ENCODE measurements at places on chromosomes 6 and 20. TPM values are rescaled to one million over a fixed set of nuclear protein-coding genes. Genes with fewer than 3 reads are reported as not detected.

- DNase-seq: no peak
These were observed 7.5 kb downstream of the ESF1 start for GRCh38 chr20:13777171-13777601.

GRCh38 chr6:56540232-56541029, 102.3 kb downstream of the DST start:
- no peak for DNase-seq

The ARMC12 gene
- 0.82 TPM for total RNA-seq

GRCh38 chr20:45173522-45173921, 1.2 kb upstream of the PI3 start:
- no peak for DNase-seq

DNA sequence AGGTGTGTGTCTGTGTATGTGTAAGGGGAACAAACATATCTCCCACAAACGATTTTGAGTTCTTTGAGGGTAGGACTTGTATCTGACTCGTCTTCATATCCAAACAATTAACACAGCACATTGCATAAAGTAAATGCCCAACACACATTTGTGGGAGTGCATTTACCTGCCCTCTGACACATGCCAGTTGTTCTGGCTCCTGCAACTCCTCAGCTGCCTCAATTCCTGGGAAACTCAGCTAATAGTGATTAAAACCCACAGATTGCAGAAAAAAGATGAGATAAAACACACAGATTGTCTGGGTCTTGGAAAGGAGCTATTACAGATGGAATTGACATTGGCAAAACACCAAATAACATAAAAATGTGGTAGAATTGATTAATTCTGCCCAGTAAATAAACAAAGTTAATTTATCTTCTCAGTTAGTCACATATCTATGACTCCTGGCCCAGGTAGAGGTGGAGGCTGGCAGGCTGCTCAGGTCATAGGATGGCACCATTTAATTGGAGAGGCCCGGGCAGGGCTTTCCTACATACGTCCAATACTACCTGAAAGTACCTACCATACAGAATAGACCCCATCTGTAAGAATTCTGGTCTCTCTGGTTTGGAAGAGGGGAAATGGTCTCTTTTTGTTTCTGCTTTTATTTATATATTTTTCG, 71.5 kb upstream of the IFNGR1 start:
- no peak for DNase-seq

- DNase-seq: no peak
These were observed 159.1 kb downstream of the THBS2 start for GRCh38 chr6:169094552-169094950.

The PRSS35 gene
- total RNA-seq: 2.0 TPM

DNA sequence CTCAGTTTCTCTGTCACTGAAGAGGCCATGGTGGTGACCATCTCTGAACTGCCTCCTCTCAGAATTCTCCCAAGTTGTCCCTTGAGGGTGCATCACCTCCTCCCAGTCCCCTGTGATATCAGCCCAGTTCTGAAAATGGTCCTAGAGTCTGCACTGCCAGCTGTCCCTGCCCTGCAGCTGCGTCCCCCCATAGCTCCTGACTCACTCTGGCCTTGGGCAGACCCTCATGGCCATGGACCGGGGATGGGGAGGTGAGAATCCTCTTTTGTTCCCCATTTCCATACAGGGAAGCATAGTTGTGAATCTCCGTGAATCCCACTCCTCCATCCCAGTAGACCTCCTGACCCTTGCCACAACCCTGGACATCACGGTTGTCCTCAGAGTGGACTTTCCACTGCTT, 4.5 kb downstream of the ETV7 start:
- DNase-seq: no peak

The C6orf62 gene
- 79.5 TPM for total RNA-seq

The TRPC4AP gene
- total RNA-seq: 52.2 TPM

DNA sequence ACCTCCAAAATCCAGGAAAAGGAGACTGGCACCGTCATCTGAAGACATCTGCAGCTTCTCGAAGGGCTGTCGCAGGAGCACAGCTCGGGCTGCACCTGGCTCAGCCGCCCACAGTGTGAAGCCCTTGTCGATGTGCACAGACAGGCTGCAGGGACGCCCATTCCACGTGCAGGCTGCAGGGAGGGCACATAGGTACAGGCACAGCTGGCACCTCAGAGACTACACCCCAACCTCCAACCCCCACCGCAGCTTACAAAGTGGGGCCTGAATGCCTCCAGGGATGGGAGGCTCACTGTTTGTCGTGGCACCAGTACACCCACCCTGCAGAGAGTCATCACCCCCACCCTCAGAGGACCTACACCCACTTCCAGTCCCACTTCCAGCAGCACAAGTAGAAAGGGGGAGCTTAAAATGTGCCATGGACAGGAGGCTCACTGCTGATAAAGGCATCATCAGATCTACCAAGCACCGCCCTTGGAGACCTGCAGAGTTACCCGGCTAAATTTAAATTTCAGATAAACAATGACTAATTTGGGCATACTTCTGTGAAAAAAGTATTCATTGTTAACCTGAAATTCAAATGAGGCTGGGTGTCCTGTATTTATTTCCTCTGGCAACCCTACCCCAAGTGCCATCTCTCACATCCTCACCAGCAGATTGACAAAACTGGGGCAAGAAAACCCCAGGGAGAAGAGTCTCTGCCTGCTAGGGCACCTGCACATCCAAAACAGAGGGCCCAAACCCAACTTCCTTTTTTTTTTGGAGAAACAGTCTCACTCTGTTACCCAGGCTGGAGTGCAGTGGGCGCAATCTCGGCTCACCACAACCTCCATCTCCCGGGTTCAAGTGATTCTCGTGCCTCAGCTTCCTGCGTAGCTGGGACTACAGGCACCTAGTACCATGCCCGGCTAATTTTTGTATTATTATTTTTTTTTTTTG, 7.7 kb upstream of the CDK5RAP1 start:
- DNase-seq: no peak

DNA sequence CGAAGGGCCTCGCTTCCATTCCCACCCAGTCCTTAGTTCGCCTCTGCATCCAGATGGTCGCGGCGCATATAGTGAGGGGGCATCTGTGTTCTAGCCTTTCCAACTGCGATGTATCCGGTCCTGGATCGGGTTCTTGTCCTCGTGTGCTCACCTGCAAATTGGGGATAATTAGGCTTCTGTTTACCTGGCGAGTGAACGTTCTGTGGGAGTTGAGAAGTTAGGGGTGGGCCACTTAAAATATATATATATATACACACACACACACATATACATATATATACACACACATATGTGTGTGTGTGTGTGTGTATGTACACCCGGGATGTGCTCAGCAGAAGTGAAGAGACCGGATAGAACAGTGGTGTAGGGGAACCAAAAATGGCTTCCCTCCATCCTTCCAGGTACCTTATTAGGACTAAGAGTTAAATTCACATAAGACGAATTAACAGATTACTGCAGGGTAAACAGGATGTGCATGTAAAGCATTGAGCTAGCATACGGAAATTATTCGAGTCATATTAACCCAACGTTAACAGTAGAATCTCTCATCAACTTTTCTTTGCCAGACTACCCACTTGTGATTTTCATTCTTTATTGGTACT, 537 bp downstream of the CSTF1 start:
- DNase-seq: no peak

The CYP24A1 gene
- total RNA-seq: 0.41 TPM

The GRM1 gene
- total RNA-seq: 14.3 TPM

GRCh38 chr6:15893556-15894253, 230.9 kb upstream of the DTNBP1 start:
- DNase-seq: no peak
